ENCODE measurements at places on chromosomes 5 and 9.

GRCh38 chr5:159262472-159262858 lies 625 bp upstream of the UBLCP1 start:
- DNase-seq = no peak

DNA sequence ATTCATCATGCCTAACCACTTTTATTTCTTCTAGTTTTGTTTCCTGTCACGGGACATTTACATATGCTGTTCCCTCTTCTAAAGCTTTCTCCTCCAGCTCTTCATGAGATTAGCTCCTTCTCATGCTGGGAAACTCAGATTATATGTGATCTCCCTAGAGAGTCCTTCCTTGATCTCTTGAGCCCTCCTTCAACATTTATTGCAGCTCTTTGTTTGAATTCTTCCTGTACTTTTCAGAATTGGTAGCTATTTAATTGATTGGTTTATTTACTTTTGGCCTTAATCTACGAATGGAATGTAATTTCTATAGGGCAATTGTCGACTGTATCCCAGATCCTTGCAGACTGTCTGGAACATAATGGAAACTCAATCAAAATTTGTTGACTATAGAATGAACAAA lies 9.7 kb upstream of the TRPM3 start:
- DNase-seq = no peak

DNA sequence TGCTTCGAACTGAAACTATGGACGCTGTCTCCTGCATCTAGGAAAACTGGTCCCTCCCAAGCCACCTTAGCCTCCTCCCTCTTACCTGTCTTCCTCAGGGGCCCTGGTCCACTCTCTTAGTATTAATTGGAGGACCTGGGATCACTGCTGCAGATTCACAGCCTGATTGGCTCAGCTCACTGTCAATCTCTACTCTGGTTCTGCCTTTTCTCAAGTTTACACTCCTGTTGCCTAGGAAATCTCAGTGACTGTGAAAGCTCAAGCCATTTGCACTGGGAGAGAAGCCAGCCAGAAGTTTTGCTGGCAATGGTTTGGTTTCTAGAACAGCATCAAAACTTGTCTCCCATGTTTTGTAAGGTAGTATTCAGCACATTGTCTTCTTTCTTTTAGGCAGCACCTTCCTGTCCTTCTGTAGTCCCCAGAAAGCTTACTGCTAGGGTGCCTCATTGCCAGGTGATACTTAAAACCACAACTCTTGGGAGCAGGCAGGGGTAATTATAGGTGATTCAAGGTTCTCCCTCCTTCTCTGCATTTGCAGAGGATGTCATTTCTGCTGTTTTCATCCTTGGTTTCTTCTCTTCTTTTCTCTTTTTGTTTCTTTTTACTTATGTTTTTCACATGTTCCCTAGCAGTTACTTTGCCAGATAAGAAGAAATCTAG lies at the start of gene CAPSL:
TSS of gene CAPSL (minus strand) at position 55 of the 660 bp plus-strand sequence. CDS start 17,502 bp downstream, outside the sequence.
- no peak for DNase-seq

DNA sequence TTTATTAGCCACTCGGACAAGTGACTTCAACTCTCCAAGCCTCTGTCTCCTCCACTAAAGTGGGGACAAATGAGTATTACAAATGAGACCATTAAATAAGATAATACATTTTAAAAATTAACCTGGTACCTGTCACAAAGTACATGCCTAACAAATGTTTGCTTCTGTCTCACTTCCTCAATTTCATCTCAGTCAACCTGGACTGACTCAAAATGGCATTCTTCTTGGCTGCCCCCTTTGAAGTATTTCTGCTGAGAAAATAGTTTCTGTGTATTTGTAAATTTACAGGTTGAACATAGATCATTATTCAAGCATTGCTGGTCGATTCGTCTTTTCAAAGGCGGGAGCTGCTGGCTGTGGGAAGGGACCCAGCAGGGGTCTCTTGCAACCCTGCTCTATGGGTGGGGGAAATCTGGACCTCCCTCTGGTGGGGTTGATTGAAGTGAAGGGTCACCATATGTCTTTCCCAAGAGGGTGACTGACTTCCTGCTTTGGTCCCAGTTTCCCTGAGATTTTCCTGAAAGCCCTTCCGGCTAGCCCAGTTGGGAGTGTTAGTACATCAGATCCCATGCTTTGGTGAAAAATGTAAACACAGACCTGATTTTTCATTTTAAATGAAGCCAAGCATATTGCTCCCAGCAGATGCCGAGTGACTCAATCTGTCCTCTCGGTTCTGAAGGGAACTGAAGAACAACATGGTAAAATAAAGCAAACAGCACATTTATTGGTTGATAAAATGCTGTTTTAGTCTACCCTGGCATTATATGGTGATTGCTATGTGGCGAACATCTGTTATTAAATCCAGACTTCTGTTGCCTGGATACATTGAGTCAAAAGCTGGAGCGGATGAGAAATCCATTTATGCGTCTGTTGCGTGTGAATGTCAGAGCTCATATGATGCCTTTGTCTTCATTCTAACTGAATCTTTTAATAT lies 73.0 kb downstream of the KCNIP1 start:
- no peak for DNase-seq

GRCh38 chr5:148989567-148989966 lies 73.3 kb downstream of the SH3TC2 start:
- no peak for DNase-seq

GRCh38 chr9:90105773-90106172 lies 501.0 kb downstream of the GADD45G start:
- DNase-seq = no peak

DNA sequence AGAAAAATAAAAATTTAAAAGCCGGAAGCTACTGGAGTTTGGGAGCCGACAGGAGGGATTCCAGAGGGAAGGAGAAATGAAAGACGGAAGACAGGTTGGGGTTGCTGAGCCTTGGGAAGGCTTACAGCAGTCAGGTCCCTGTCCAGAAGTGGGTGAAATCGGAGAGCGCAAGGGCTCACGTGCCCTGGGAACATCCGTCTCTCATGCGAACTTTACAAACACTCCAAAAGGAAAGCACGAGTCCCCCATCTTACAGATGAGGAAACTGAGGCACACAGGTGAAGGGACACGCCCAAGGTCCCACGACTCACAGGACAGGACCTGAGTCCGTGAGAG lies 347 bp upstream of the OLFML2A start:
- no peak for DNase-seq

DNA sequence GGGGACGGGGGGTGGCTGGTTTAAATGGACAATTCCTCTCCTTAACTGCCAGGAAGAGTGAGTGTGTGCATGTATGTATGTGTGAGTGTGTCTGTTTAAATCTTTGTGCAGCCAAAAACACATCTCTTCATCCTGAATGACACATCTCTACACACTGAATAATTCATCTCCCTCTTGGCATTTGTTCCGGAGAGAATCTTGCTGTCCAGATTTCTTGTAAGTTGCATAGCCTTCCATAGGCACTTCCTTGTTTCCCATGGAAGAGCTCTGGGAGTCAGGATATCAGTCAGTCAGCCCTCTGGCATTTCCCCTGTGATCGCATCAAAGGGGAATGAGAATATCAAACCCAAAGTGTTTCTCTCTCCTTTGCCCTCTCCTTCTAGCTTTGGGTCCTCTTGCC lies 74.7 kb downstream of the WWC1 start:
- DNase-seq = no peak

DNA sequence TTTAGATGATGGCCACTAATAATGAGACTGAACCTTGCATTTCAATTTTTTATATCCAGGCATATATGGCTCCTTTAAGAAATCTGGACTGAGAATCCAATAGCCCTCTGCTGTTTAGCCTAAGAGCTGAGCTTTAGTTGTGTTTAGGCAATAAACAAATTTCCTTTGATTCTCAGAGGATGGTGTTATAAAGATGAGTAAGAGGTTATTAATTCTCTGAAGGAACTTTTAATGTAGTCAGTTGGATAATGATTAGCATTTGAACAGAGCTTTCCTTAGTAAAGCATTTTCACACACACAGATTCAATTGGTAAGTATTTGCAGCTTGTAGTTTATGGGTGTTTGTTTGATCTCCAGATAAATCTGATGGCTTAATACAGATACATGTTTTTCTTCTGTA lies 149.6 kb downstream of the PRR16 start:
- DNase-seq = no peak

DNA sequence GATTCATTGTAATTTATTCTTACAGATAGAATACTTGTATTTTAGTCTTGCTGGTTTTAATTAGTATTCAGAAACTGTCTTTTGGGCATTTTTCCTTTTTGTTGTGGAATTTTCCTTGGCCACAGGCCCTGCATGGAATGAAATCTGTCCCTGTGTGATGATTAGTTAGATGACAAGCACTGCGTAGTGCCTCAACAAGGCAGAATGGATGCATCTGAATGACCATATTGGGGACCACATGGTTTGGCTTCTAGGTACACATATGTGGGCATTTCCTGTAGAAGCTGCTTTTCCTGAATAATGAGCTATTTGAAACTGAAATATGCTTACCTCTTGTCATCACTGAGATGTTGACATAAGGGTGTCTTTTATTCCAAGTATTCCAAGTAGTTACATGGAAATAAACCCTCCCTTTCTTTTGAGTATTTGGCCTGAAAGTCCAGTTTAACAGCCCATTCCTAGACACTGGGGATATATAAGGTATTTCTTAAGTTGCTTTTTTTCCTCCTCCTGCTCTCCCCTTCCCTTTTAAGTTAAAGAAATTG lies 147.3 kb downstream of the YTHDC2 start:
- DNase-seq = no peak

DNA sequence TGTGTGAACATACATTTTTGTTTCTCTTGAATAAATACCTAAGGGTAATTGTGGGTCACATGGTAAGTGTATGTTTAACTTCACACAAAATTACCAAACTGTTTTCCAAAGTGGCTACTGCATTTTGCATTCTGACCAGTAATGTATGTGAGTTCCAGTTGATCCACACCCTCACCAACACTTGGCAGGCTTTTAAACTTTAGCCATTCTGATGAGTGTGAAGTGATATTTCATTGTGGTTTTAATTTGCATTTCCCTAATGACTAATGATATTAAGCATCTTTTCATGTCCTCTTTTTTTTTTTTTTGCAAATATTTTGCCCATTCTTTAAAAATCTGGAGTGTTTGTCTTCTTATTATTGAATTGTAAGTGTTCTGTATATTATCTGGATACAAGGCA lies 53.5 kb upstream of the MAST4 start:
- DNase-seq = no peak

DNA sequence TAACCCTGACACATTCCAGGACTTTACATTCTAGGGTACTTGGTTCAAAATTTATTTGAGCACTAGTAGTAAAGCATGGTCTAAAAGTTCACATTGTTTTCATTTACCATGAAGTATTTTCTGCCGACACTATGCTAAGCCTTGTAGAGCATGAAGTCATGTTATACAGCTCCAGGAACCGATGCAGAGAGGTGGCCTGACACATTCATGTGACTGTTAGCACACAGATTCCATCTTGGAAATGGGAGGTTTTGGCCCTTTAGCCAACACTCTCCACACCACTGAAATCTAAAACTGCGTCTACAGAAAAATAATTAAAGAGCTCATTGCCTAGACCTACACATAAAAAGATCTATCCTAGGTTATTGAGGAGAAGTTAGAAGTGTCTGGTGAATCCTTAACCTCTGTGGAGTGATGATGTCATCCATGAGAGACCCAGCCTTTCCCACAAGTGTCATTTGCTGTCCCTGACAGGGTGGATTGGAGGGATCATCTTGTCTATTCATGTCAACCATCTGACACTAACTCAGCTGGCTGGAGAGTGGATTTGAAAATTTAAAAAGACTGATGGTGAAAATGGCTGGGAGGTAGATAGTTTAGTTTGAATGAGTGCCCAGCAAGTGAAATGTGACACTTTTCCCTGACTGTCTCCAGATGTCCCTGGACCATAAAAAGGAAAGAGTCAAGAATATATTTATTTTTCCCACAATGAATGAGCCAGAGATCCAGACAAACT lies 1.3 kb downstream of the RANBP3L start:
- DNase-seq = no peak

- DNase-seq = no peak
These were observed 1387.7 kb downstream of the MAT2B start for GRCh38 chr5:164893071-164893470.

GRCh38 chr5:112914584-112914983 lies 7.4 kb downstream of the REEP5 start:
- no peak for DNase-seq

DNA sequence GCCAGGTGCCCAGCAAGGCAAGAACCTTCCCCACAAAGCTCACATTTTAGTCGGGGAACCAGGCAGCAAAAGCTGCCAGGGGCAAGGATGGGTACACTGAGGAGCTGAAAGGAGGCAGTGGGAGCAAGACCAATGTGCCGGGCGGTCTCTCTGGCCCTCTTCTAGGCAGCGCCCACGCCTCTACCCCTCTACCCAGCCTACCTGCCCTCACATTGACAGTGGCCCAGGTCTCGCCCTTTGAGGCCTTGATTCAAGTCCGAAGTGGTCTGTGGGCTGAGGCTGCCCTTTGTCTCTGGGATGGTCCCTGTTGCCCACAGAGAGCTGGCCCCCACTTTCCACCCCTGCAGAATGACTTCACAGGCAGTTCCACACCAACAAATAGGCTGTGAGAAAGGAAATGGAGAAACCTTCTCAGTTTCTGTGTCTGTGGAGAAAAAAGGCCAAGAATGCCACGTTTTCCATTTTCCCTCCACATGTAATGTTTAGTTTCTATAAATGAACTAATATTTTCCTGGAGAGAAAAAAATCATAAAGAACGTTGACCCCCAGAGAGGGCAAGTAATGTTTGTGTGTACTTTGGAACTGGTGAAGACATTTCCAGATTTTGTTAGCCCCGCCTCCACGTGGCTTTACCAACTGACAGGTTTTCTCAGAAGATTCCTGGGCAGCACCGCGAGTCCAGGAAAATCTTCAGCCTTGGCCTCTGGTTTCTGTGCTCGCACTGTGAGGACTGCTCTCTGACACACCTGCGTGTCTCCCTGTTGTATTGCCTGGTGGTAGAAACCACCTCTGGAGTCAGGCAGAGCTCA lies 57.4 kb upstream of the ANGPTL2 start:
- DNase-seq = no peak

- DNase-seq = no peak
These were observed 129.6 kb downstream of the KCNIP1 start for GRCh38 chr5:170633235-170634081.

DNA sequence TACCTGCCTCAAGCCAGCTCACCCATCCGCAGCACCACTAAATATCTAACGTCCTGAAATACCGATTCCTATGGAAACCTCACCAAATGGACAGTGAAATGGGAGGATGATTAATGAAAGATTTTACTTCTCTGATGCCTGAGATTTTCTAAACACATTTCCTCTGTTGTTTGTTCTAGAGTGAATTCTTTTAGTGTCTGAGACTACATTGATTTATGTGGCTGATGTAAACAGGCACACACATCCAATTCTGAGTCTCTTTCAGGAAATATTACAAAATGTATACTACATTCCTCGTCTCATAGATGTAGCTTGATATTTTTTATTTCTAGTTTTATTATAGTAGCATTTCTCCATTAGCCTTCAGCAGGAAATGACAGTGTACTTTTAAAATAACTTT lies 20.5 kb upstream of the ADCY2 start:
- no peak for DNase-seq

GRCh38 chr5:158465086-158465972 lies 606.4 kb upstream of the CLINT1 start:
- DNase-seq = no peak

- no peak for DNase-seq
These were observed 56.5 kb downstream of the GPR107 start for GRCh38 chr9:130110166-130110565.

- no peak for DNase-seq
These were observed 75.2 kb upstream of the SMARCA2 start for GRCh38 chr9:1939926-1940368.

- no peak for DNase-seq
These were observed 139.3 kb downstream of the SLC25A46 start for GRCh38 chr5:110878115-110878514.

Data from stimulated activated CD4-positive, alpha-beta T cell treated with anti-CD3 and anti-CD28 coated beads, Interleukin-1b, Interleukin-23, amount 100 ng/mL, for 1 hour (primary cell).